ENCODE measurements at places on chromosomes 4 and X. TPM values are rescaled to one million over a fixed set of nuclear protein-coding genes. Genes with fewer than 3 reads are reported as not detected.

The CXCL6 gene
- 1.2 TPM for total RNA-seq

The MAGEB17 gene
- total RNA-seq: not detected

The CXCL9 gene
- total RNA-seq: not detected

The POLN gene
- total RNA-seq: 0.92 TPM

DNA sequence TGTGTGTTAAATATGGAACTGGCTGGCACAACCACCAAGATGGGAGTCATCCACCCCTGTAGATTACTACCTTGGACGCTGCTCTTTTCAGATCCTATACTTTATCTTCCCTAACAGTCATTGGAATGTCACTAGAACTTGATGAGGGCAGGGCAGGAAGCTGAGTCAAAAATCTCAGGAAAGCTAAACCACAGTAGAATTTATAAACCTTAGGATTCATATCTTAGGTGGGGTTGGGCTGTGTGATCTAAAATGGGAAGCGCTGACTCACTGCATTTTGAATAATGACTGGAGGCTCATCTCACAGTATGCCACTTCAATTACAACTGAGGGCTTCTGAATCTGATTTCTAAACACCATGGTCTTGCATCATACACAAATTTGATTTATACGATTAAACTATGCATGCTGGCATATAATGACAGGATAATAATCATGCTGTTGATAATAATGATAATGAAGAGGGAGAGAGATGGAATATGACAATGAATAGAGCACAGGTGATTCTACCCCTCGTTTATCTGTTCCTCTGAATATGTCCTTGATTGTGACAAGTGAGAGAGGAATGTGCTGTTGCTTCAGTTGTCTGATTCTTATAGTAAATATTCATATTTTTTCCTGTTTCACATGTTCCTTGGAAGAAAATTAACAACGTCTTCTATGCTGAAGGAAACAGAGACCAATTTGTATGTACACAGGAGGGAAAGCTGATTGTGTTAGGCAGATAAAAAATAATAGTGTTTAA, 270.3 kb upstream of the HS3ST1 start:
- no peak overlapping the region for H3K27ac ChIP-seq
- H3K4me3 ChIP-seq: no peak overlapping the region
- no peaks in the 10 kb centered on the region for H3K36me3 ChIP-seq
- DNase-seq: no peak

- H3K4me1 ChIP-seq: no peaks in the 10 kb centered on the region
- peaks cover 48% of the 10 kb centered on the region for H3K36me3 ChIP-seq
- no peak for DNase-seq
- no peaks in the 10 kb centered on the region for H3K27me3 ChIP-seq
- H3K27ac ChIP-seq: no peak overlapping the region
- H3K4me3 ChIP-seq: no peak overlapping the region
Observed at GRCh38 chr4:168931215-168931650, 78.8 kb downstream of the CBR4 start.

DNA sequence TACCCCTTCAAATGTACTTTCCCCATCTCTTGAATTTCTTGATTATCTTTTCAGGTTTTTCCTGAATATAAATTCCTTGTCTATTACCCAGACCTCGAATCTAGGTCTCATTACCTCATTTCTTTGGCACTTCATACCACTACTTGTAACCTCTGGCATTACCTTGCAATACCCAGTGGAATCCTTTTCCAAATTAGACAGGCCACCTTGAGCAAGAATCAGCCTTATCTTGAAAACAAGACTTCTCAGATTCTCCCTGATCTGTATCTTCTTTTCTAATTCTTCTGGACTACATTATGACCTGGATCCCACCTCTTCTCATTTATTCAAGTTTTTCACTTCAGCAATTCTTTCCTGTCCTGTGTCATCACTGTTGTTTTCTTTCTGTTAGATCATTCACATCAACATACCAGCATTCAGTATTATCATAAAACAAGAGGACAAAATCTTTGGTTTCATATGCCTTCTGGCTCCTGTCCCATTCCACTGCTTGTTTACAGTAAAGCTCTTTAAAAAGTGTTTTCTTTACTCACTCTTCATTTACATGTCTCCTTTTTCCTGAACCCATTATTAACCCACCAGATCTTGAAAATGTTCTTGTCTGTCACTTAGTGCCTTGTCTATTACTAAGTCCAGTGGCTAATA, 275.6 kb upstream of the HS3ST1 start:
- DNase-seq: no peak
- no peaks in the 10 kb centered on the region for H3K4me1 ChIP-seq
- H3K4me3 ChIP-seq: no peak overlapping the region
- no peaks in the 10 kb centered on the region for H3K36me3 ChIP-seq

GRCh38 chrX:27132862-27133261, 330.3 kb downstream of the PPP4R3C start:
- H3K27me3 ChIP-seq: no peaks in the 10 kb centered on the region
- no peaks in the 10 kb centered on the region for H3K36me3 ChIP-seq
- no peak overlapping the region for H3K4me3 ChIP-seq
- no peaks in the 10 kb centered on the region for H3K4me1 ChIP-seq

GRCh38 chrX:119853444-119853843, 681 bp upstream of the UPF3B start:
- no peaks in the 10 kb centered on the region for H3K4me1 ChIP-seq
- no peaks in the 10 kb centered on the region for H3K27me3 ChIP-seq
- DNase-seq: peak; percentile 45
- H3K4me3 ChIP-seq: peak overlapping the region; percentile 75
- H3K36me3 ChIP-seq: peaks cover 26% of the 10 kb centered on the region

DNA sequence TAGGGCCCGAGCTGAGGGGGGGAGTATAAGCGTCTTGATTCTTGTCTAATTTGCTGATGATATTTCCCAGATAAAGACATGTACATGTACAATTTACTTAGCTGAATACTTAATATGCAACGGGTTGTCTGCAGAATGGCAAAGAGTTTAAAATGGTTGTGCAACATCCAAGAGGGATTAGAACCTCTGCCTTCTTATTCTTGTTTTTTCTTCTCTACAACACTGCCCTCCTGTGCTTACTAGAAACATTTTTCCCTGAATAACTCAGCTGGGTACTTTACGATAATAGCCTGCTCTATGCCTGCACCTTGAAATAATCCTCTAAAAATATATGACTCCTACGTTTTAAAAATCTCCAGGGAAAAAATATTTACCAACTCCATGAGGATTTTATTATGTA, 41.8 kb downstream of the INTS12 start:
- no peaks in the 10 kb centered on the region for H3K36me3 ChIP-seq
- H3K4me1 ChIP-seq: no peaks in the 10 kb centered on the region
- no peak overlapping the region for H3K4me3 ChIP-seq
- H3K27ac ChIP-seq: no peak overlapping the region
- H3K27me3 ChIP-seq: peaks cover 10% of the 10 kb centered on the region

DNA sequence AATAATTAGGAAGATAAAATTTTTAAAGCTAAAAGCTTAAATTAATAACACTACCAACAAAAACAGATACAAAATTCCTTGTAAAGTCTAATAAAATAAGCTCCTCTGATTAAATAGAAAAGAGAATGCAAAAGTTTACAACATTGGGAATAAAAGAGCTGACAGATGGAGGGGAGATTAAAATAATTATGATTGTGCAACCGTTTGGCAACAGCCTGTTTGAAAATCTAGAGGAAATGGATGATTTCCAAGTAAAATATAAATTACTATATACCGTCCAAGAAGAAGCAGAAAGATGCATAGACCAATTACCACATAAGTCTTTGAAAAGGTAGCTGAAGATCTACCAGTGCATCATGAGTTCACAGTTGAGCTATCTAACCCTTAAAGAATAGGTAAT, 46.4 kb upstream of the VBP1 start:
- H3K4me3 ChIP-seq: no peak overlapping the region
- H3K27me3 ChIP-seq: no peaks in the 10 kb centered on the region
- H3K36me3 ChIP-seq: no peaks in the 10 kb centered on the region
- no peaks in the 10 kb centered on the region for H3K4me1 ChIP-seq
- no peak overlapping the region for H3K27ac ChIP-seq

DNA sequence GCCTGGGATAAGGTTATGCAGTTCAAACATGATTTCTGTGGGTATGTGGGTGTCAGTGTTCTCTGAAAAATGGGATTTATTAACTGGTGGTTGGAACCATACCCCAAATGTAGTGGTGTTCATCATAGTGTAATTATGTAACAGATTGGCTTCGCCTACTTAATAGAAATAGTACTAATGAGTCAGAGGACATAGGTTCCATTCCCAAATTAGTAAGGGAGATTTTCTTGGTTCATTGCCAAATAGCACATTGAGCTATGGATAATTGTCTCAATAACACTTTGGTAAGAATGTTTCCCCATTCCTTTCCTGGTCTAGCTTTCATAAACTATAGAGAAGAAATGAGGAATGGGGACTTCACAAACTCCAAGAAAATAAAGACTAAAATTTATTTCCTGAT, 20.5 kb upstream of the CYBB start:
- no peaks in the 10 kb centered on the region for H3K27me3 ChIP-seq
- no peaks in the 10 kb centered on the region for H3K36me3 ChIP-seq
- no peak overlapping the region for H3K27ac ChIP-seq
- H3K4me1 ChIP-seq: no peaks in the 10 kb centered on the region
- DNase-seq: no peak

GRCh38 chr4:88244816-88245579, 39.4 kb downstream of the PPM1K start:
- no peaks in the 10 kb centered on the region for H3K27me3 ChIP-seq
- DNase-seq: no peak
- no peak overlapping the region for H3K27ac ChIP-seq
- H3K4me3 ChIP-seq: no peak overlapping the region
- no peaks in the 10 kb centered on the region for H3K36me3 ChIP-seq

DNA sequence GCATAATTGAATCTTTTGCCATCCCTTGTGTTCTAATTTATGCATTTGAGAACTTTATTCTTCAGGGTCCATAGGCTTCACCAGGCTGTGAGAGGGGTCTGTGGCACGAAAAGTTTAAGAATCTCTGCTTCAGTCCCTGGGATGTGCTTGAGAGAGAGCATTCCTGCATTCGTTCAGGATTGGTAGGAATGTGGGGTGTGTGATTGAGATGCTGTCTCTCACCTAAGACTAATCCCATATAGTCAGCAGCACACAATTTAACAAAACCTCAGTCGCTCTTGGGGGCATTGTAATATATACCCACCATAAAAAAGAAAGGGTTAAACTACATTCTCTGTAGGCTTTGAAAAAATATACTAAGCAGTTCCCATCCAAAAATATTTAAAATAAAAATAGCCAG, 41.7 kb downstream of the PTTG2 start:
- DNase-seq: peak; percentile 75
- H3K36me3 ChIP-seq: no peaks in the 10 kb centered on the region
- no peak overlapping the region for H3K4me3 ChIP-seq
- no peaks in the 10 kb centered on the region for H3K27me3 ChIP-seq

- H3K36me3 ChIP-seq: peaks cover 36% of the 10 kb centered on the region
- DNase-seq: no peak
- no peaks in the 10 kb centered on the region for H3K4me1 ChIP-seq
- H3K4me3 ChIP-seq: peak overlapping the region; percentile 41
Observed at GRCh38 chr4:169215656-169216055, 55.1 kb downstream of the SH3RF1 start.

DNA sequence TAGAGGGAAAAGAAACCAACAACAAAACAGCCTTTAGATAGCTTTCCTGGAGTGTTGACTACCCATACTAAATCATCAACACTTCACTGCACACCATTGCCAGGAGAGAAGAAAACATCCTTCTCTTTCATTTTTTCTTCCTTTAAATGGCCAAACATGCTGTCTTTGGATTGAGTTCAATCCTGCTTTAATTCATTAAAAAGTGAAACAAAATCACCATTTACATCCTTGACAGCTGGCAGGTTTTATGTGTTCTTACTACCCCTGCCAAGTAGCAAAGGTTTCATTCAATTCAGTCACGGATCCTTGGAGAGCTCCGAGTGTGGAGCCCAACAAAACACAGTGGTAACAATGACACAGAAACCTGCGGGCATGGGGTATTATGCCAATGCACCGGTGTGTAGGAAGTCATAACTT, 568.3 kb downstream of the ANKRD50 start:
- H3K4me1 ChIP-seq: no peaks in the 10 kb centered on the region
- H3K27me3 ChIP-seq: no peaks in the 10 kb centered on the region
- H3K4me3 ChIP-seq: no peak overlapping the region

DNA sequence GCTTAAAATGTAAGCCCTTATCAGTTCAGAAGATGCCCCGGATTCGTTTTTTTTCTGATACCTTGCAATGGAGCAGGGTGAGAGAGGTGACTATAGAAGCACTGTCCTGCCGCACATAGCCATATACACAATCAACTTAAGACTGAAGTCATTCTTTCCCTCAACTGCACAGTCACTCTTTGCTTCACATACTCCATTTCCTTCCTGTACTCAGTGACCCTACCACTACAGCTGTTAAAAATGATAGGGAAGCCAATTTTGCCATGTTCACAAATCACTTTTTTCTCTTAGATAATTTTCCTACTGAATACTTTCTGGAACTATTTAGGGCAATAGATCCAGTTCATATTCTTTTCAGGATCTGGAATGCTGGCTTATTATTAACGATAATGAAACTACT, 300.0 kb downstream of the ANK2 start:
- no peak overlapping the region for H3K27ac ChIP-seq
- H3K4me3 ChIP-seq: no peak overlapping the region
- peaks cover 85% of the 10 kb centered on the region for H3K36me3 ChIP-seq
- no peaks in the 10 kb centered on the region for H3K4me1 ChIP-seq

Measured in endodermal cell (in vitro differentiated cells).